ENCODE measurements at places on chromosomes 13 and 19.

DNA sequence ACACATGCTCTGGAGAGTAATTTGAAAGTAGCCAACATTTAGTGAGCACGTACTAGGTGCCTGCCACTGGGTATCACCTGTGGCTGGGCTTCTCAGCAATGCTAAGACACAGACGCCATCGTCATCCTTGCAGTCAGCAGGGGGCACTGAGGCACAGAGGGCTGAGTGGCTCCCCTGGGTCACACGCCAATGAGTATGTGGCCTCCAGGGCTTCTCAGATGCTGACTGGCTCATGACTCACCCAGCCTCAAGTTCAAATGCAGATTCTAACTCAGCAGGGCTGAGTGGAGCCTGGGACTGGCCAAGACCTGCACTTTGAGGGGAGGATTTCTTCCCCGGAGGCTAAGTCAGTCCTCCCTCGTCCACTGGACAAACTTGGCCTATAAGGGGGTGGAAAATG is 115.1 kb upstream of the CACNA1A start:
- DNase-seq, result peak; percentile 72

DNA sequence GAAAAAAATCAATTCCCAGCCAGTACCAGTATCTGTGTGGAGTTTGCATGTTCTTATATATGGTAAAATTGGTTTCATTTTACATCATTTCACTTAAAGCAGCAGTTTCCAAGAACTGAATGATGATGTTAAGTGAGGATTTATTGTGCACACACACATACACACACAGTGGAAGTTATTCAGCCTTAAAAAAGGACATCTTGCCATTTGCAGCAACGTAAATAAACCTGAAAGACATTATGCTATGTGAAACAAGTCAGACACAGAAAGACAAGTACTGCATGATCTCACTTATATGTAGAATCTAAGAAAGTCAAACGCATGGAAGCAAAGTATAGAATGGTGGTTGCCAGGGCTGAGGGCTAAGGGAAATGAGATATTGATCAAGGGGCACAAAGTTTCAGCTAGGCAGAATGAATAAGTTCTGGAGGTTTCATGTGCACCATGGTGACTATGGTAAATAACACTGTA is 5.3 kb downstream of the SIGLECL1 start:
- no peak for DNase-seq

GRCh38 chr13:98280176-98280510 is 103.1 kb upstream of the RNF113B start:
- DNase-seq, result no peak

DNA sequence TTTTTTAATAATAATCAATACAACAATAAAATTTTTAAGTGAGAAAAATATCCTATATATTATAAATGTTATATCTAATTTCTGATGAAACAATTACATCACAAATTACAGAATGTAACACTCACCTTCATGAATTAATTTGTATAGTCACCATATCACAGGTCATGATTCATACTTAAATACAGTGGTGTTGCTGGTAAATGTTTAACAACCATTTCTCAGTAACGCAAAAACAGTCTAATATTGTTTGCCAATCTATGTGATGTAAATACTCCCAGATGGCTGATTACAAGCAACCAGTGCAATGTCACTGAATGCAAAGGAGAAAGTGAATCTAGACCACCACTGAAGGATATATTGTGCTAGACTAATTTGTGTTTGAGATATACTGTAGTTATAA is 97.5 kb downstream of the DIAPH3 start:
- DNase-seq, result no peak

DNA sequence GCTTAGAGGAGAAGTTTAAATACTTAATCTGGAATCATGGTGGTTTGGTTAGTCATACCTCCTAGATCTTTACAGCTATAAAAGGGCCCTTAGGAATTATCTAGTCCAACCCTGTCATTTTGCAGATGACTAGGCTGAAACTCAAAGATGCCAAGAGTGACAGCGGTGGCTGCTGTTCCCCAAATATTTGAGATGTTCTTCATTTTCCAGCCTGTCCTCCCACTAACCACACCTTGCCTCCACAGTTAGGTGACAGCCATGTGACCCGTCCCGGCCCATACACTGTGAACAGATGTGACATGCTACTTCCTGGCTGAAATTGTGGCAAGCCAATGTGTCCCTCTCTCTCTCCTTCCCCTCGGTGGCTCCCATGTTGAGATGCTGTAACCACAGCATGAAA is 225.5 kb upstream of the IPO5 start:
- no peak for DNase-seq

DNA sequence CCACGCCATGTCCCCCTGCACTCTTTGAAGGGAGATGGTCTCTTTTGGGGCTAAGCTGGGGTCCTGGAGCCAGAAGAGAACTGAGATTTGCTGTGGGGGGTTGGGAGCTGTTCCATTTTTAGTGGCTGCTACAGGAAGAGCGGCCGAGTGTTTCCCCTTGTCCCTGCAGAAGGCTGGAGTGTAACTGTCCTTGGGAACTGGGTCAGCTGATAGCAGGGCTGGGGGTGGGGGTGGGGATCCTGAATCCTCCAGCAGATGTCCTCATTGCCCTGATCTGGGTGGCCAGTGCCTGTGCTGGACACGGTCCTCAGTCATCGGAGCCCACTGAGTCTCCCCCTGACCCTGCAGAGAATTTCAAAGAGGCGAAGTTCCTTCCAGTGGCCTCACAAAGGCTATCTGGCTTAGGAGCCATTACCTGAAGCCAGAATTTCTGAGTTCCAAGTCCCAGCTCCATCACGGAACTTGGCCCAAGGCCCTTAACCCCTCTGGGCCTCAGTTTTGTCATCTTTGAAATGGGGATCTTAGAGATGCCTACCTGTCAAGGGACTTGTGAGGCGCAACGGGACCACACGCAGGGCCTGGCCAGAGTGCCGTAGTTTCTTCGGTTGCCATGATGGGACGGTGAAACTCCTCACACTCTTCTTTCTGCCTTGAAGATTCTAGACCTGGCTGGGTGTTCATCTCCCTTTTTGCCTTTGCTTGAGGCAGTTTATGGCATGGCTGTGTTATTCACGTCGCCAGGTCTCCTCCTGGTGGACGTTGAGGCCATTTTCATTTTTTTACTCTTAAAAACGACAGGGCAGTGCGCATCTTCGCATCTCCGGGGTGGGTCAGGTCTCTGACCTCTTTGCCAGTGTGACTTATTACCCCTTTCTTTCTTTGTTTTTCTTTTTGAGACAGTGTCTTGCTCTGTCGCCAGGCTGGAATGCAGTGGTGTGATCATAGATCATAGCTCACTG is 51.9 kb downstream of the DNM2 start:
- no peak for DNase-seq

DNA sequence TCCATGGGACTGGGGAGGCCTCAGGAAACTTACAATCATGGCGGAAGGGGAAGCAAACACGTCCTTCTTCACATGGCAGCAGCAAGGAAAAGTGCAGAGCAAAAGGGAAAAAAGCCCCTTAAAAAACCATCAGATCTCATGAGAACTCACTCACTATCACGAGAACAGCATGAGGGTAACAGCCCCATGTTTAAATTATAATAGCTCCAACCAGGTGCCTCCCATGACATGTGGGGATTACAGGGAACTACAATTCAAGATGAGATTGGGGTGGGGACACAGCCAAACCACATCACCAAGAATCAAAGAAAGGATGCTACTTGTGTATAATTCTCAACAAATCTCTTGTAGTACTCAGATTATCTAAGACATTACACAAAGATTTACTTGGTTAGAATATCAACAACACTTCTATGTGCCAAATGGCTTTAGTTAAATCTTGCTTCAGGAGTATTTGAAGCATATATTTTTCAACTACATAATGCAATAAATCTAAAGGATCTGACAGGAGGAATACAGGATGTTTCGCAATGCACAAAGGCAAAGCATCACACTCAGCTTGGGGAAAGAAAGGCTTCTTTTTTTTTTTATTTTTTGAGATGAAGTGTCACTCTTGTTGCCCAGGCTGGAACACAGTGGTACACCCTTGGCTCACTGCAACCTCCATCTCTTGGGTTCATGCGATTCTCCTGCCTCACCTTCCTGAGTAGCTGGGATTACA is 180.0 kb downstream of the LHFPL6 start:
- DNase-seq, result no peak

- DNase-seq, result no peak
Measured at GRCh38 chr13:42547612-42548011, 26.3 kb upstream of the TNFSF11 start.

DNA sequence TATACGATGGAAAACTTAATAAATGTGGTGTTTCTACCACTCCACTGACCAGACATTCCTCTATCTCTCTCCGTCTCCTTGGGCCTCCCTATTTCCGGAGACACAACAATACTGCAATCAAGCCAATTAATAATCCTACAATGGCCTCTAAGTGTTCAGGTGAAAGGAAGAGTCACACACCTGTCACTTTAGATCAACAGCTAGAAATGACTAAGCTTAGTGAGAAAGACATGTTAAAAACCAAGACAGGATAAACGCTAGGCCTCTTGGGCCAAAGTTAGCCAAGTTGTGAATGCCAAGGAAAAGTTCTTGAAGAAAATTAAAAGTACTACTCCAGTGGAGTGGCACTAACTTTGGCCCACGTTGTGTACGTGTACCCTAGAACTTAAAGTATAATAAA is 22.5 kb downstream of the ZDHHC20 start:
- DNase-seq, result no peak

DNA sequence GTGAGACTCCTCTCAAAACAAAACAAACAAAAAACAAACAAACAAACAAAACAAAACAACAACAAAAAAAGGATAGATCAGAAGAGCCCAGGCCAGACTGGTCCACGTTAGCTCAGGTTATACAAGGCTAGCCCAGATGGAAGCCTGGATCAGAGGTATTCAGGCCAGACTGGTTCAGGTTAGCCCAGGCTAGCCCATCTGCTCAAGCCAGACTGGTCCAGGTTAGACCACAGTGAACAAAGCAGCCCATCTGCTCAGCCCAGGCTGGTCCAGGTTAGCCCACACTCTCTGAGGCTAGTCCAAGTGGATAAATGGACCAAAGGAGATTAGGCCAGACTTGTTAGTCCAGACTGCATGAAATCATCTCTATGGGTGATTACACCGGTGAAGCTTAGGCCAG is 41.2 kb downstream of the CCL25 start:
- no peak for DNase-seq

DNA sequence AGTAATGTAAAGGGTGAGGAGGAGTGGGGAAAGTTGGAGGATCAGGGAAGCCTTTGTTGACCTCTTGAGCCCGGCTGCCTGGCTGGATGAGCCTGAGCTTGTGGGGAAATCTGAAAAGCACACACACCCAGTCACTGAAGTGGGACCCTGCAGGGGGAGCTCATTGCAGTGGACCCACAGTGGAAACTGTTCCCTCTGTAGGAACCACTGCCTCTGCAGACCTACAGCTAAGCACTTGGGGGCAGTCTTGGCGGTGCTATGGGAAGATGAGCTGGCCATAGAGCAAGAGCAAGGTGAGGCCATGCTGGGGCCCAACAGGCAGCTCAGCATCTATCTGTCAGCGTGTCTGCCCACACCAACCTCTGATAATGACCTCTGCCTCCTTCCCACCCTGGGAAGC is 294.8 kb downstream of the TSHZ3 start:
- DNase-seq, result peak; percentile 24

GRCh38 chr13:95226932-95227695 is 74.1 kb downstream of the ABCC4 start:
- DNase-seq, result no peak

GRCh38 chr13:87129602-87130300 is 541.4 kb upstream of the SLITRK5 start:
- DNase-seq, result no peak

- DNase-seq, result peak; percentile 17
Measured at GRCh38 chr13:36385489-36385888, 39.3 kb upstream of the SPART start.

DNA sequence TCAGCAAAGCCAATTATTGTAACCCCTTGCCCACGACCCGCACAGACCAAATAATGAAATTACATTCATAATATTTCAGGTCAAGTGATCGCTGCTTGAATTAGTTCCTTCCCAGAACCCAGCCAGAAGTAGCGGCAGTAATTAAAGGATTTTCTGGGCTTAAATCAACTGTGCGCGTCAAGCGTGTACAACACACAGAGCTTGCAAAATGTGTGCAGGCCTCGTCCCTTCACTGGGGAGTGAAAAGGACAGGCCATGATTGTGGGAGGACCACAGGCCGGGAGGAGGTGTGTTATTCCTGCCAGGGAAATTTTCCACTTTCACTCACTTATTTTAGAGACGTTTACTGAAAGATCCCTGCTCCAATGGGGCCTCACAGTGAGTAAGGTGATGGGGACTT is 84.9 kb downstream of the CHST8 start:
- no peak for DNase-seq

GRCh38 chr13:31101472-31102170 is 60.1 kb downstream of the HSPH1 start:
- no peak for DNase-seq

DNA sequence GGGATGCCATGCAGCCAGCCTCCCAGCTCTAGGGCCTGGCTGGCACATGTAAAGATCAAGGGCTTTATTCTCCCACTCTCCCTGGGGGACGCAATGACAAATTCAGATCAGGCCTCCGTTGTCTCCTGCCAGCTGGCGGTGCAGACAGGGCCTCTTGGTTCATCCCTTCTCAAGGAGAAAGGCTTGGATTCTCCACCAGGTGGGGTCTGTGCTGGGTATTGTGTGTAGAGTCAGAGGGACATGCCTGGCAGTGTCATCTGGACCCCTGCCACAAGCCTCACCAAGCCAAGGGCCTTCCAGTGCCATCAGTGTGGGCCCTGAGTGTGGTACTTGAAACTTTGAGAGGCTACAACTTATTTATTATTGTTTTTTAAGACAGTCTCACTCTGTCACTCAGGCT is 8.4 kb upstream of the PTPRS start:
- no peak for DNase-seq

GRCh38 chr19:7706188-7706954 is 4.4 kb upstream of the FCER2 start:
- DNase-seq, result no peak

DNA sequence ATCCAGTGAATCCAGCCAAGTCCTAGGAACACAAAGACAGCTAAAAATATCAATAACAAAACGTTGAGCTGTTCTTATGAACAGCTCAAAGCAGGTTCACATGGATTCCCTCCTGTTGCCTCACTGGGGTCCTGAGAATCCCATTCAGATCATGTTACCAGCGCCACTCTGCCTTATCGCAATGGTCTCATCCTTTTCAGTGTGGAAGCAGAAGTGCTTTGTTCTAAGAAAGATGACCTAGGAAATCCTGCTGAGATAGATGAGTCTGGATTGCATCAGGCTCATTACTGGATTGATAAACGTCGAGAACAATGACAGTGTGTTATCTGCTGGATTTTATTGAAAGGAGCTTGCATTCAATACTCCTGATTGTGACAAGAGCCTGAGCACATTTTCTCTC is 87.0 kb downstream of the SLAIN1 start:
- DNase-seq, result no peak

- DNase-seq, result no peak
Measured at GRCh38 chr13:57857945-57858344, 226.4 kb downstream of the PCDH17 start.

DNA sequence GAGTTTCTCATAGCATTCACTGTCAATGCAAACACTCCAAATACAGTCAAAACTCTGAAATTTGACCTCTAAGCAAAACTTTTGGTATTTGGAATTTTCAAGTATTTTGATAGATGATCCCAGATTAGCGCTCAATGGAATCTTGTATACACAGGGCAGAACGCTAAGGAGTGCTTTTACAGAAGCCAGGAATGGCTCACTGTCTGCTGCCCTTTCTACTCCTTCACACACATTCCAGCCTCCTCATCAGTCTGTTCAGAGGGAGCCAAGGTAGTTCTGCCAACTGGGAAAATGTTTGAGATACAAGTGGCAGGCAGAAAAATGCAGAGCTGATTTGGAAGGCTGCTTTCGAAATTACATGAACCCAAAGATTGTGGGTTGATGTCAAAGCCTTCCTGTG is 4.4 kb upstream of the STARD13 start:
- no peak for DNase-seq
